Ascending aorta (tissue), 2 donors: ENCODE measurements at places on chromosomes 1 and 21.

GRCh38 chr1:212822956-212823355 is 24.5 kb downstream of the SPATA45 start:
- no peak for DNase-seq

GRCh38 chr1:230754796-230755195 is 7.6 kb downstream of the CAPN9 start:
- no peak for DNase-seq

DNA sequence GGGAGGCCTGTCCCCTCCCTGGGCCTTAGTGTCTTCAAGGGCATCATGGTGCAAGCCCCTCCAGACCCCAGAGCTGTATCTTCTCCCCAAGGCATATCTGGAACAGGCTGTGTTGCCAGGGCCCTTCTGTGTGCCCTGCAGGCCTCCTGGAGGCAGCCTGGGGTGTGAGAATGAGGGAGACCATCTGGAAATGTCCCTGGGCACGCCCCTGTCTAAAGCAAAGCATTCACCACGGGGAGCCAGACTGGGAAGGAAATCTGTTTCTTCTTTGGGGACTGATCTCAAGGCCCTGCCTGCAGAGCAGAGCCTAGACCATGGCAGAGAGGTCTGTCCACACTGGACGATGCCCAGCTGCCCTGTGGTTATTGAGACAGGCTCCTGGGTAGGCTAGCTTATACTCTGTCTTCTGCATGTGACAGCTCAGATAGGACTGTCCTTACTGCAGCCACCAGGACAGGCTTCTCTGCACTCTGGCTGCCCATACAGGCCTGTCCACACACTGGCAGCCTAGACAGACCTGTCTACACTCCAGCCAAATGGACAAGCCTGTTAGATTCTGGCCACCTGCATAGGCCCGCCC is 24.6 kb downstream of the PODN start:
- no peak for DNase-seq

DNA sequence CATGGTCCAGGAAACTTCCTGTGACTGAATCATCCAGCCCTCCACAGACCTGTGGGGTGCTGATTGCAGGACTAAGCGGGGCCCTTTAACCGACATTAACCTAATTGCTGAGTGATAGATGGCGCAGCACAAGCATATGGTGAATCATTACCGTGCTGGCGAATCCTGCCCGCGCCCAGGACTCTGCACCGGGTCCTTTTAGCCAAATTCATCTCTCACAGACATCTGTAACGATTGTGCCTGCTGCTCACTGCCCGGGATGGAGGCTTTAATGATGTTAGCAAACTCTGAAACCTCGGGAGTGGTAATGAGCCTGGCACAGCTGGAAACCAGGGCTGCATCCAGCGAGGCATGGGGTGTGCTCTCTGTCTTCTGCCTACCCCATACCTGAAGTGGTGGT is 147.3 kb upstream of the CD34 start:
- DNase-seq: no peak

DNA sequence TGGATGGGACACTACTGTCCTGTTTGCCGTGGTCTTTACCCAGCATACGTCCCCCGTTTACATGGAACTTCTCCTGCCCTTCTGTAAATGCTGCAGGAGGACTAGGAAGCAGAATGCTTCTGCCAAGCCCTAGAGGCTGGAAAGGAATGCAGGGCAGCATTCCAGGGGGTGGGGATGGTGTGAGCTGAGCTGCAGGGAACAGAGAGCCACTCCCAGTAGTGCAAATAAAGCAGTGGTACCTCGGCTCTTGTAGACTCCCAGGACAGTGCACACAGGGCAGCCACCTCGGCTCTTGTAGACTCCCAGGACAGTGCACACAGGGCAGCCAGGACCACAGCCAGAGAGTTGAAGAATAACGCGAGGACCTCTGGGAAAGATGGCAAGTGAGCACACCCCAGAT is 35.4 kb downstream of the PTPRU start:
- no peak for DNase-seq

- DNase-seq: no peak
Measured at GRCh38 chr1:65421351-65422025, 1.0 kb downstream of the LEPR start.

GRCh38 chr1:163864207-163864606 is 542.5 kb downstream of the NUF2 start:
- no peak for DNase-seq

- no peak for DNase-seq
Measured at GRCh38 chr1:164801246-164801731, 242.3 kb downstream of the PBX1 start.

GRCh38 chr1:239630767-239631166 is 244.4 kb downstream of the CHRM3 start:
- no peak for DNase-seq

DNA sequence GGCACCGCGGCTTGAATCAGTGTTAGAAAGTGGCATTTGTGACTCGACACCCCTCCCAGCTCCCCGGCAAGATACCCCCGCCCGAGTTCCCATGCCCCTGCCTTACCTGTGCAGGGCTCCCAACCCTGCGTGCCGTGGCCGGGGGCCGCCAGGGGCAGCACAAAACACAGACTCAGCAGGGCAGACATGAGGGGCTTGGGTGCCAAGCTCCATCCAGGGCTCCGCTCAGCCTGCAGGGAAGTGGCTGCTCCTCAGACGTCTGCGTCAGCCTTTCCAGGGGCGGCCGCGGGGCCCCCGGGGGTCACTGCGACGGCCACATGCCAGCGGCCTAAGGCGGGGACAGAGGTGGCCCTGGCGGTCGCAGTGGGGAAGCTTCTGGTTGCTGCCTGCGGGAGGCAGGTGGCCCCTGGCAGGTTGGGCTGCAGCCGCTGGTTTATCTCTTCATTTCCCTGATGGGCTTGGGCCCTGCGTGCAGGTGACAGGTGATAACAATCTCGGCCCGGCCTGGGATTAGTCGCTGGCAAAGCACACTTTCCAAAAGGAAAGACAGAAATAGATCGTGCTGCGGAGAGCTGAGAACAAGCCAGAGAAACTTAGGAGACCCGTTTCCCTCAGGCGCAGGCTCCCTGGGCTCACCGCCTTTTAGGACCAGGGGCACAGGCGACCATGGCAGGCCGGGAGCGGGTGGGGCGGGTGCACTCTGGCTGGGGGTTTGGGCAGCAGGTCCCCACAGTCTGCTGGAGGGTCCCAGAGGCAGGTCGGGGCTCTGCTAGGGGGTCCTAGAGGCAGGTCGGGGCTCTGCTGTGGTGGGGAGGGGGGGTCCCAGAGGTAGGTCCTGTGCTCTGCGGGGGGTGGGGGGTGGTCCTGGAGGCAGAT is at the start of gene TSPEAR:
TSPEAR (minus strand) TSS at position 246 of the 876 bp plus-strand sequence; CDS start at position 188, 58 bp downstream.
- DNase-seq: no peak
